ENCODE measurements at places on chromosomes 6 and 20.

GRCh38 chr6:104182811-104183210, 676.9 kb downstream of the HACE1 start:
- DNase-seq = no peak

DNA sequence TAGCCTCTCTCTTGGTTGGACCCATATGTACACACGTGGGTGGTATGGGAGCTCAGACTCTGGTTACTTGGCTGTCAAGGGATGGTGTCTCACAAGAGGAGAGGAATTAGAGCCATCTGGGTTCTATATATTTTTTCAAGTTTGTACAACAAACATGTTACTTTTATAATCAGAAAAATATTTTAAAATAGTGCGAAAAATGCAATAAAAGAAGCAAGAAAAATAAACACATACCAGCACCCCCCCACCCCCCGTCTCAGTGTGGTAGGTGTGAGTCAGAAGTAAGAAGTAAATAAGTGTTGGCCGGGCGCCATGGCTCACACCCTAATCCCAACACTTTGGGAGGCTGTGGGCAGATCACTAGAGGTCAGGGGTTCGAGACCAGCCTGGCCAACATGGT, 2.1 kb upstream of the TIAM2 start:
- DNase-seq = no peak

- peak; percentile 79 for DNase-seq
These were observed 230.9 kb upstream of the DTNBP1 start for GRCh38 chr6:15893556-15894253.

- no peak for DNase-seq
These were observed 14.2 kb downstream of the COL19A1 start for GRCh38 chr6:69880601-69881000.

DNA sequence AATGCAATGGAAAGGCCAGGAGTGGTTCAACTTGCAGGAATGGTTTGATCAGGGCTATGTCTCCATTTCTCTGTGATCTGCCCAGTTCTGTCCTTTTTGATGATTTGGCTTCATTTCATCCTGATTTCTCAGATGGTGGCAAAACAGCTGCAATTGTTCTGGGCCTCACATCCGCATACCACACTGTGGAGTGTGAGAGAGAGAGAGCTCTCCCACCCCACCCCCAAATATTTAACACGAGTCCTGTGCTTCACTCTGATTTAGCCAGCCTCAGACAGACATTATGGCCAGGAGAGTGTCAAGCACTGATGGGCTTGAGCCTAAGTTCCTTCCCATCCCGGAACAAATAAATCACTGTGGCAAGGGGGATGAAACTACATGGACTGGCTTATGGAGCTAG, 284.6 kb downstream of the CDC5L start:
- no peak for DNase-seq

DNA sequence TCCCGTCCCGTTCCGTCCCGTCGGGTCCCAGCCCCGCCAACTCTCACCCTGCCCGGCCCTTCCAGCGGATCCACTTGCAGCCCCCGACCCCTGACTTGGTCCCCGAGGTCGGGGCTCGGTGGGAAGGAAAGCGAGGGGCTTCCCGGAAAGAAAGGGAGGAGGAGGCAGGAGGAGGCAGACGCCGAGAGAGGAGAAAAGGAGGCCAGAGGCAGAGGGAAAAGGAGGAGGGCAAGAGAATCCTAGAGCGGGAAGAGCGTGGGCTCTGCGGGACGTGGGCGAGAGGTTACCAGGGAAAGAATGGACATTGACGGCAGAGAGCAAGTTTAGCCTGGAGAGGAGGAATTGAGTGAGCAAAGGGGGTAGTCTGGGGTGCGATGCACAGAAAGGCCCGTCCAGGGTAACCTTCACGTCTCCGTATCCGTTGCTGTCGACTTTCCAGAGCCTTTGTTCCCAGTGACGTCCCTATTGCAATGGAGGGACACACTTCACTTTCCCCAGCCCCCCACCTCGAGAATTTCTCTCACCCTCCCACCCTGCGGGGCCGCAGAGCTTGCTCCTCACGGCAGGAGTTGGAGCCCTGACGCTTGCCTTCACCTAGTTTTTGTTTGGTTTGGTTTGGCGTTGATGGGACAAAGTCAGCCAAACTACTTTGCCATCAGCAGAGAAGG, 477 bp upstream of the MOXD1 start:
- no peak for DNase-seq
